ENCODE measurements at places on chromosomes 1 and 21. TPM values are rescaled to one million over a fixed set of nuclear protein-coding genes. Genes with fewer than 3 reads are reported as not detected.
A peak's percentile ranks its signal among the peaks of the same experiment; 100 is the strongest.

GRCh38 chr1:5408401-5408800 is 583.8 kb downstream of the NPHP4 start:
- H3K27me3 ChIP-seq: no peaks in the 10 kb centered on the region
- H3K4me3 ChIP-seq: no peak overlapping the region
- no peaks in the 10 kb centered on the region for H3K4me1 ChIP-seq
- H3K36me3 ChIP-seq: no peaks in the 10 kb centered on the region
- no peak for DNase-seq

- H3K27ac ChIP-seq: no peak overlapping the region
- H3K4me1 ChIP-seq: no peaks in the 10 kb centered on the region
- DNase-seq: no peak
- no peaks in the 10 kb centered on the region for H3K27me3 ChIP-seq
- H3K36me3 ChIP-seq: peaks cover 10% of the 10 kb centered on the region
Measured at GRCh38 chr1:5865774-5866173, 126.5 kb downstream of the NPHP4 start.

FAM151A gene
- not detected for total RNA-seq

PTGER3 gene
- 7.9 TPM for total RNA-seq

DNA sequence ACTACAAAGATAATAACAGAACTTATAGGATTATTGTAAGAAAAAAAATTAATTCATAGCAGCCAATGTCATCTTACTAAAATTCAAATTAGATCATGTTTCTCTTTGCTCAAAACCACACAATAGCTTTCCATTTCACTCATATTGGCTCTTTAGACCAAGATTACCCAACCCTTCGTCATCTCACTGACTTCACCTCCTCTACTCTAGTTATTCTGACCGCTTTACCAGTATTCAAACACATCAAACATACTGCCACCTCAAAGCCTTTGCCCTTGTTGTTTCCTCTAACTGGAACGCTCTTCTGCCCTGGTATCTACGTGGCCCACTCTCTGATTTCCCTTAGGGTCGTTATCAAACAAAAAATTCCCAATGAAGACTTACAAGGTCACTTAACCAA is 1.7 kb downstream of the ANGPTL3 start:
- peak overlapping the region; percentile 82 for H3K27ac ChIP-seq
- no peak for DNase-seq
- no peak overlapping the region for H3K4me3 ChIP-seq
- no peaks in the 10 kb centered on the region for H3K27me3 ChIP-seq

PPIE gene
- total RNA-seq: 32.6 TPM

MRPS14 gene
- 22.1 TPM for total RNA-seq

GRCh38 chr1:45834689-45835088 is 31.3 kb downstream of the MAST2 start:
- no peaks in the 10 kb centered on the region for H3K4me1 ChIP-seq
- H3K27me3 ChIP-seq: no peaks in the 10 kb centered on the region
- no peak for DNase-seq

GRCh38 chr1:60222360-60223115 is 149.0 kb upstream of the C1orf87 start:
- H3K27ac ChIP-seq: no peak overlapping the region
- H3K27me3 ChIP-seq: no peaks in the 10 kb centered on the region
- peaks cover 7% of the 10 kb centered on the region for H3K4me1 ChIP-seq
- no peaks in the 10 kb centered on the region for H3K36me3 ChIP-seq
- no peak overlapping the region for H3K4me3 ChIP-seq

METTL18 gene
- 3.7 TPM for total RNA-seq

SPRTN gene
- total RNA-seq: 15.0 TPM

- DNase-seq: no peak
- no peak overlapping the region for H3K4me3 ChIP-seq
- no peaks in the 10 kb centered on the region for H3K27me3 ChIP-seq
- no peak overlapping the region for H3K27ac ChIP-seq
- peaks cover 3% of the 10 kb centered on the region for H3K4me1 ChIP-seq
Measured at GRCh38 chr1:117070124-117070523, 10.0 kb downstream of the TTF2 start.

GRCh38 chr21:23384679-23385078 is 2222.6 kb downstream of the MRPL39 start:
- H3K27me3 ChIP-seq: no peaks in the 10 kb centered on the region
- no peaks in the 10 kb centered on the region for H3K4me1 ChIP-seq
- no peak overlapping the region for H3K27ac ChIP-seq
- H3K4me3 ChIP-seq: no peak overlapping the region
- DNase-seq: no peak

SEMA4A gene
- 2.5 TPM for total RNA-seq

- DNase-seq: peak; percentile 72
- H3K27ac ChIP-seq: no peak overlapping the region
- H3K36me3 ChIP-seq: peaks cover 5% of the 10 kb centered on the region
- H3K27me3 ChIP-seq: peaks cover 15% of the 10 kb centered on the region
Measured at GRCh38 chr1:17347769-17348592, 24.0 kb upstream of the PADI6 start.

DTL gene
- 24.2 TPM for total RNA-seq

- H3K36me3 ChIP-seq: no peaks in the 10 kb centered on the region
- H3K4me1 ChIP-seq: peaks cover 23% of the 10 kb centered on the region
- no peaks in the 10 kb centered on the region for H3K27me3 ChIP-seq
- no peak overlapping the region for H3K27ac ChIP-seq
- H3K4me3 ChIP-seq: no peak overlapping the region
Measured at GRCh38 chr1:56191369-56191768, 388.0 kb downstream of the PLPP3 start.

- H3K27me3 ChIP-seq: peaks cover 71% of the 10 kb centered on the region
Measured at GRCh38 chr1:92484472-92485380, 2.0 kb downstream of the GFI1 start.
